ENCODE measurements at places on chromosomes 16 and 17.

GRCh38 chr16:87484487-87485331 is 8.1 kb downstream of the ZCCHC14 start:
- DNase-seq = no peak

GRCh38 chr17:16282522-16282921 is 65.5 kb downstream of the PIGL start:
- no peak for DNase-seq

DNA sequence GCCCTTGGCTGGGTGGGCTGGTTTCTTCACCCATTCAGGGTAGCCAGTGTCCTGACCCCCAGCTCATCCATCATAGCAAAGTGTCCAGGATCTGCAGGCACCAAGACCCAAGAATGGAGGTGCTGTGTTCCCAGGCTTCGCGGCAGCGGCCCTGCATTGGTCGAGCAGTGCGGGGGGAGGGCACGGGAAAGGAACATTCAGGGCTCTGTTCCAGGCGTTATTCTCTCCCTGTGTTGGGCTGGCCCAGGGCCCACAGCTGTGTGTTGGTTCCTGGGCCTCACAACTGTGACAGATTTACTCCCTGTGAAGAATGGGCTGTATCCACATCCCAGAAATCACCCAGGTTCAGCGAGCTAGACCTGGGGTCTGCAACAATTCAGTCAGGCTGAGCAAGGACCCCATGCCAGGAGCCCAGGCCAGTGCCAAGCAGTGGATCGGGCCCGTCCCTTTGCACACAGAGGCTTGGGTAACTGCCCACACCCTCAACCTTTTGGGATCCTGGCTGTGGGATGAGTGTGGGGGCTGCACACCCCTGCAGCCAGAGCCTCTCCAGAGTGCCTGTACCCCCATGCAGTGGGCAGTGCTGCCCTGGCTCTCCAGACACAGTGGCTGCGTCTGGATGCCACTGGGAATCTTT is 10.0 kb downstream of the GPT2 start:
- DNase-seq = no peak

GRCh38 chr17:81071761-81072741 is 37.1 kb downstream of the BAIAP2 start:
- DNase-seq = no peak

DNA sequence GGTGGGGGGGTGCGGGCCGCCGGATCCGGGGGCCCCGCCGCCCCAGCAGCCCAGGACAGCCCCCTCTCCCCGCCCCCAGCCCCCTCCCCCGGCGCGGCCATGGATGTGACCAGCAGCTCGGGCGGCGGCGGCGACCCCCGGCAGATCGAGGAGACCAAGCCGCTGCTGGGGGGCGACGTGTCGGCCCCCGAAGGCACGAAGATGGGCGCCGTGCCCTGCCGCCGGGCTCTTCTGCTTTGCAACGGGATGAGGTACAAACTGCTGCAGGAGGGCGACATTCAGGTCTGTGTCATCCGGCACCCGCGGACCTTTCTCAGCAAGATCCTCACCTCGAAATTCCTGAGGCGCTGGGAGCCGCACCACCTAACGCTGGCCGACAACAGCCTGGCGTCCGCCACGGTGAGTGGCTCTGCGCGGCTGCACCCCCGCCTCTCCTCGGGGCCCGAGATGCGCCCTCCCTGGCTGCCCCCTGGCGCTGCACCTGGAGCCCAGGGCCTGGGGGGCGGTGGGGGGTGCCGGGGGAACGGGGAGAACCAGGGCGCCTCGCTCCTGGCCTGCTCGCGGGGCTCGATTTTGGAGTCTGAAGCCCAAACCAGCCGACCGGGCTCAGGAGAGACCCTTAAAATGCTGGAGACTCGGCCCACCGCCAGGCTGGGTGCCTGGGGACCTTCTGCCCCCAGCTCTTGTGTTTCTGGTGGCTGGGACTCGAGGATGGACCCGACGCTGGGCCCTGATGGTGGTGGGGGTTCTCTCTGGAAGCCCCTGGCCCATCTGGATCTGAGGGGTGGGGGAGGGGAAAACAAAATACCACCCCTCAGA is 744 bp downstream of the CMIP start:
- no peak for DNase-seq

GRCh38 chr16:78796221-78796866 is 696.9 kb downstream of the WWOX start:
- no peak for DNase-seq

DNA sequence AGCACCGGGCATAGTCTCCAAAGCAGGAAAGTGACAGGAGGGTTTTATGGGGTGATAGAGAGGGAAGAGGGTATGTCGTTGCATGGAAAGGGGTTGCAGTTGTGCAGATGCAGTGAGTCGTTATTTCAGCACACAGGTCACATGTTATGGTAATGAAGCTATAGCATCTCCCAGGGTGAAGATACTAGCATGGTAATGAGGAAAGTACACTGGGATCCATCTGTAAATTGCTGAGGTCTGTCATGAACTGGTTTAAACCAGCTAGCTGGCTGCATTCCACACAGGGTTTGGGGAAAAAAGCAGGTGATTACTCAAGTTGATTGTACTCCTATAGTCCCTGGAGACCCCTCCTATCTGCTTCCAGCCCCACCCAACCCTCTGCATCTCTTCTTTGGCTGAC is 11.7 kb downstream of the COX11 start:
- no peak for DNase-seq

DNA sequence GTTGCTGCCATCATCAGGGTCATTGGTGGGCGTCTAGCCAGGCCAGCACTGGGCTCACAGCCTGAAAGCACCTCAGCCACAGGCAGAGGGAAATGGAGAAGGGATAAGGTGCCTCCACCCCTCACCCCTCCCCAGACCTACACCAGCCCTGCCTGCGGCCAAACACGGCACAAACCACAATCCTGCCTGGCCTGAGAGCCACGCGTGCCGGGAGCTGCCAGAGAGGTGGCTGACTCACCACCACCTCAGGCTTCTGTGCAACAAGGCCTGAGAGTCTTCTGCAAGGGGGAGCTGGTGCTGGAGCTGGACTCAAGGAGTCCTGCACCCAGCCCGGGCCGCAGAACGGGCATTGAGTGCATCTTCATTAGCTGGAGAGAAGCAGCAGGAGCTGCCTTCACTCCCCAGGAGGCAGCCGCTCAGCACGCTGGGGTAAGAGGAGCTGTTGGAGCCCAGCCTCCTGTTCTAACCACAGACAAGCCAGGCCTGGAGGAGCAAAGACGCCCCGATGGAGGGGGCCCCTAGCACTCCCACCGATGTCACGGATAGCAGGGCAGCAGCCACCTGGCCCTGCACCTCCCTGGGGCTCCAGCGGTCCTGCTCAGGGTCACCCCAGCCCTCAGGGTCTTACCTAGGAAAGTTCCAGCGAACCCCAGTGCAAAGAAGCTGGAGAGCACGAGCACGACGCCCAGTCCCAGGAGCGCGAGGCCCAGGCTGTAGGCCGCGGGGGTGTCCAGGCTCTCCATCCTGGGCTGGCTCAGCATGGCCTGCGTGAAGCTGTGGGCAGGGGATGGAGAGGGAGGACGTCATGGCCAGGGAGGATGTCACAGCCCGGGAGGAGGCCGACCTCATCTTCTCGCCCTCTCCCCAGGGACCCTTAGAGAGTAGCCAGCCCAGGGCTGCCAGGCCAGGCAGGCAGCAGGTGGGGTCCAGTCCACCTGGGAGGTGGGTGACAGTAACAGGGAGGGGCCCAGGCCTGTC is 16.0 kb upstream of the RASD1 start:
- no peak for DNase-seq

DNA sequence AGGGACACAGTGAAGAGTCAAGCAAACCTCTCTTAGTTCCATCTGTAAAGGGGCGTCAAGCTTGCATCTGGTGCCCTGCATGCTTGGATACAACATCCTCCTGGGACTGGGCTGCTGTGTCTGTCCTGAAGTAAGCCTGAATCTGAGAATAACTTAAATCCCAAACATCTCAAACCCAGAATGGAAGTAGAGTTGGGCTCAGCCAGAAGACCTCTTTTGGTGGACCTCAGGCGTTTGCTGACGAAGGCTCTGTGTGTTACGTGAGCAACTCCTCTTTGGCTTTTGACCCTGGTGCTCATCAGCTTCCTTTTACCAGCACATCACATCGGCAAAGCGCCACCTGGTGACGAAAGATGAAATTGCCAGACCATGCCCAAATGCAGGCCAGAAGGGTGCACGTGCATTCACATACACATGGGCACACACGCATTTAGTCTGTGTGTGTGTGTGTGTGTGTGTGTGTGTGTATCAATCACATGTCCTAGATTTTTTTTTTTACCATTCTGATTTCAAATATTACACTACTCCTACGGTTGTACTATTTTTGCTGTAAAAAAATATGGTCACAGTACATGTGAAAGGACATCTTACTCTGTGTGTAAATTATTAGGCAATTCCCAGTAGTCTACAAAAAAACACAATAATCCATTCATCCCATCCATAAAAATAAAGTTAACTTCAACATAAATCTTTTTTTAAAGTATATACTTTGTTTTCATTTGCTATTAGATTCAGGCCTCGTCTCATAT is 41.1 kb upstream of the FOXJ1 start:
- DNase-seq = peak; percentile 98

GRCh38 chr17:680529-680928 is 34.1 kb downstream of the VPS53 start:
- DNase-seq = no peak

DNA sequence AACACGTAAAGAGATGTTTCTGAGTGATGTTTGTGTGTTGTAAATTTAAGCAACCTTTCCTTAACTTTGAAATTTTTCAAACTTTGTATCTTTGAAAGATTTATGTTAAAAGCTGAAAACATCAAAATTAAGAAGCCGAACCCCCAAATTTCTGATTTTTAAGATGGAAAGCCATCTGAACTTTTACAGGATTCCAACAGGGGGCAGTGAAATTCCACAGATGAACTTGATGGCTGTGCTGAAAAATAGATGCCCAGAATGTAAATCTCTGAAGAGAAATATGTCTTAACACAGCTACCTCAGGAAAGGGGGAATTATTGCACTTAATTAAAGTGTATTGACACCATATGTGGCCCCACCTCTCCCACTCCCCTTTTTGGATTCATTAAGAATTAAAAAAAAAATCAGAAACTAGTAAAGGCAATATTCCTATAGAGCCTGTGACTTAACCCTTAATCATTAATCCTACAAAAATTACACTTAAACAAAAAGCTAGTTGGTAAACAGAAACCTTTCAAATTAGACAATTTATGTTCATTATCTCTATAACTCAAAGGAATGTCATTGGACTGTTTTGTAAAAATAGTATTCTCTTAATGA is 597.9 kb downstream of the KCNJ2 start:
- DNase-seq = no peak

GRCh38 chr17:39391448-39391847 is 10.0 kb downstream of the FBXL20 start:
- DNase-seq = no peak

DNA sequence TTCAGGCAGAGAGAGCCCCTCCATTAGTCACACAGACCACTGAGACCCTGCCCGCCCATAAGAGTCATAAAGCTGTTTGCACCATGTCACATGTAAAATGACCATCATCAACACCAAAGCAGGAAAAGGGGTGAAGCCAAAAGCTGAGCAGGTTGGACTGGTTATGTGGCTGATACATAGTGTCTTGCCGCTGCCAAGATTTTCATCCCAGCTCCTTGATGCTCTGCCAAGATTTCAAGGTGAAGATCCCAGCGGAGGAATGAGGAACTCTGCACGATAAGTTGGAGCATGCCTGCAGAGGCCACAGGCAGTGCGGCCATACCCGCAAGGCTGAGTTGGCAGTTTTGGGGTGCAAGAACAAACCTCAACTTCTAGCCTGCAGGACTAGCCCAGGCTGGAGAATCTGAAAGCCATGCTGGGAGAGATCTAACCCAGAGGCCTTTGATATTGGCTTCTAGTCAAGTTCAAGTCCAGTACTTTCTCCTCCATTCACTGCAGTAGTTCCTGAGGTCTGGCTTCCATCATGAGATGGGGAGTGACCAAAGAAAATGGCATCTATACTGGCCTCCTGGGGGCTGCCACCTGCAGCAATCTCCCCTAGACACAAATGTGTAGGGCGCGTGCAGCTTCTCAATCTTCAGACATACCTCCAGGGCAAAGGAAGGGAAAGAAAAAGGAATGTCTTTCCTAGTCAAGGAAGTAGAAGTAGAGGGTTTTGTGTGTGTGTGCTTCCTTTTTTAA is 79.7 kb upstream of the NOL11 start:
- DNase-seq = no peak

Measured in esophagus muscularis mucosa (tissue), 4 donors.